Inflammatory macrophage (primary cell): ENCODE measurements at places on chromosomes 13 and 19.
A peak's percentile ranks its signal among the peaks of the same experiment; 100 is the strongest.

- no peak for DNase-seq
Measured at GRCh38 chr13:49958321-49958720, 22.2 kb upstream of the SPRYD7 start.

- DNase-seq, result no peak
Measured at GRCh38 chr13:40187841-40188591, 478.4 kb downstream of the FOXO1 start.

DNA sequence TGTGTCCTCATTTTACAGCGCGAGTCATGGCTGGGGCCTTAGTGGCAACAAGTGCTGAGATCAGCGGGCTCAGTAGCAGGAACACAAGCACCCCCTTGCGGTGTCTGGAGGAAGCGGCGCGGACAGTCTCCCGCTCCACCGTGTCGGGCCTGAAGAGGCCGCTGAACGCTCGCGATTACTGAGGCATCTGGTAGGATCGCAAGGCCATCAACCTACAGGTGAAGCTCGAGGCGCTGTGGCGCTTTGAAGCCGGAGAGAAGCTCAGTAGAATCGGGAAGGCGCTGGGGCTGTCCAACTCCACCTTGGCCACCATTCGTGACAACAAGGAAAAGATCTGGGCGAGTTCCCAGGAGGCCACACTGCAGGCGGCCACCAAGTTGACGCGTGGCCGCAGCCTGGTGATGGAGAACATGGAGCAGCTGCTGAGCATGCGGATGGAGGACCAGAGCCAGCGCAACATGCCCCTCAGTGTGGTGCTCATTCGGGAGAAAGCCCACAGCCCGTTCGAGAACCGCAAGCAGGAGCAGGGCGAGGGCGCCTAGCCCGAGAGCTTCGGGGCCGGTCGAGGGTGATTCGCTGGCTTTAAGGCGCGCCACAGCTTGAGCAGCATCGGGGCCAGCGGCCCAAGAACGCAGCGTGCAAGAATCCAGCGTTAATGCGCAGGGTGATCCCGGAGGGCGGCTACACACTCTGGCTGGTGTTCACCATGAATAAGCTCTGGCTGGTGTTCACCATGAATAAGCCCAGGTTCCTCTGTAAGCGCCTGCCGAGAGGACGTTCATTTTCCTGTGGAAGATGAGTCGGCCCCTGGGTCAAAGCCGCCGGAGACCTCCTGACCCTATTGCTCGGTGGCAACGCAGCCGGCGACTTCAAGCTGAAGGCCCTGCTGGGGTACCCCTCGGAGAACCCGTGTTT is 8.3 kb upstream of the MZF1 start:
- DNase-seq, result peak; percentile 93

- DNase-seq, result no peak
Measured at GRCh38 chr13:46899801-46900200, 2.9 kb upstream of the HTR2A start.

GRCh38 chr19:47323409-47323808 is 8.6 kb upstream of the C5AR2 start:
- no peak for DNase-seq

GRCh38 chr13:29479716-29480492 is 115.6 kb downstream of the SLC7A1 start:
- DNase-seq, result no peak

DNA sequence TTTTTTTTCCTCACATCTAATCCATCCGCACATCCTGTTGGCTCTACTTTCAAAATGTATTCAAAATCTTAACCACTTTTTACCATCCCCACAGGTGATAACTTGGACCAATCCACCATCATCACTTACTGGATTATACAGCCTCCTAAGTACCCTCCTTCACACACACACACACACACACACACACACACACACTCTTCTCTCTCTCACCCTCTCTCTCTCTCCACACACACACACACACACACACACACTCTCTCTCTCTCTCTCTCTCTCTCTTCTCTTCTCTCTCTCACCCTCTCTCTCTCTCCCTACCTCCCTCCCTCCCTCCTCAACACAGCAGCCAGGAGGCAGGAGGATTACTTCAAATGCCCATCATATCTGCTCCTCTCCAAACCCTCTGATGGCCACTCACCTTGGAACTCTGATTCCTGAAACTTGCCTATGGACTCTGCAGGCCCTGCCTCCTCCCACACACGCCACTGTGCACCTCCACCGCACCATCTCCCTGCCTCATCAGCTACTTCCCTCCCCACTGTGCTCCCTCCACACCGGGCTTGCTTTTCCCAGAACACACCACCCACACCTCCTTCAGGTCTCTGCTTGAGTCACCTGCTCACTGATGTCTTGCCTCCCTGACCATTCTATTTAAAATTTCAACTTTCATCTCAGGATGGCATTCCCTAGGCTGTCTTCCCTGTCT is 39.7 kb downstream of the RCBTB2 start:
- DNase-seq, result no peak

- DNase-seq, result no peak
Measured at GRCh38 chr19:10975374-10976130, 14.7 kb downstream of the SMARCA4 start.

DNA sequence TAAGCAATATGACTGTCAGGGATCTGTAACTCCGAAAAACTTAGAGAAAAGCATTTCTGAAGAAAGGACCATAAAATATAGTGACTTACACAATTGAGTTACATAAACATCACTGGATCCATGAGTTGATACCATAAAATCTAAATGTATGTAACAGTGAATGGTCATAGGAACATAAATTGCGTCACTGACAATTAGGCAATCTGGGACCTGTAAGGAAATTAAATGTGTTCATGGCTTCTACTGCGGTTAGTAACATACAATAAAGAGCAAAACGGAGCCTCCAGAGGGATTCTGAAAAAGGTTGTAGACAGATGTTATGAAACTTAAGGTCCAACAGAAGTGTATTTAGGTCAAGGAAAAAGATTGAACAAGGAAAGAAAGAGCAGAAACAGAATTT is 27.1 kb downstream of the POU4F1 start:
- peak; percentile 41 for DNase-seq

DNA sequence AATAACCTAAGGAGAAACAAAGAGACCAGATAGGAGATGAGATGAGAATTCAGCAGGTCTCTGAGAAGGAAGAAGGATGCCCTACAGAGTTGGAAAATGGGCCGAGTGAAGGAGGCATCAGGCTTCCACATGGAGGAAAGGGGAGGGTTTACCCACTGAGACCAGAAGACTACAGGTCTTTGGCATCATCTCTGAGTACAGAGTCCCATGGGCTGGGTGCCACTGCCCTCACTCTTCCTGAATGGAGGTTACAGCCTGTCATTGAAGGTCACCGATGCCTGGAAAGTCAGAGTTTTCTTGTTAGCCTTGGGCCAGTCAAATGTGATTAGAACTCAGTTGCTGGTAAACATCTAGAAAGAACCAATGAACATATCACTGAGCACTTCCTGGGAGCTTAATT is 9.9 kb downstream of the ZNF302 start:
- DNase-seq, result no peak

DNA sequence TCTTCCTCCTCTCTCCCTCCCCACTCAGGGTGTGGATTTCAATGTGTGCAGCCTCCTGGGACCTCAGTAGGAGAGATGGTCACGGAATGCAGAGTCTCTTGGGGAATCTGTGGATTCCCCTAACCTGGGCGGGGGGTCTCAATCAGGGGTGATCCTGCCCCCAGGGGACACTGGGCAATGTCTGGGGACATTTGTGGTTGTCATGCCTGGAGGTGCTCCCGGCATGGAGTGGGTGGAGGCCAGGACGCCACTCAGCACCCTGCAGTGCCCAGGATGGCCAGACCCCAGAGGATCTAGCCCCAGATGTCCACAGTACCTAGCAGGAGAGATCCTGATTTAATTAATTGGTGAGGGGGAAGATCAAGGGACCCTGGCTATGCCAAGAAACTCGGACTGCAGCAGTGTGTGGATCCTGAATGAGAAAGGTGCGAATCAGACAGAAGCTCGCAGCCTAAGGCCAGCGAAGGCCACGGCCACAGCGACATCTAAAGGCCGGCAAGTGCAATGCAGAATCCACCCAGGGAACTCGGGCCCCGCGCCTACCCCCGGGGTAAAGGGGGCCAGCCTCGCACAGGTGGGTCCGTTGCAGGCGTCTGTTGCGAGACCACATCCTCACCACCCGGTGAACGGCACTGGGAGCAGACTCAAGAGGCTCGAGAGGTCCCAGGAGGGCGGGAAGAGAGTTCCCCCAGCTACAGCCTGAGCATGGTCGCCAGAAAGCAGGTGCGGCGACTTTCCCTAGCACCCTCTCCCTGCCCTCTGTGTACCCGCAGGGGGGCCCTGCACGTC is 88.8 kb downstream of the GNG7 start:
- DNase-seq, result no peak

DNA sequence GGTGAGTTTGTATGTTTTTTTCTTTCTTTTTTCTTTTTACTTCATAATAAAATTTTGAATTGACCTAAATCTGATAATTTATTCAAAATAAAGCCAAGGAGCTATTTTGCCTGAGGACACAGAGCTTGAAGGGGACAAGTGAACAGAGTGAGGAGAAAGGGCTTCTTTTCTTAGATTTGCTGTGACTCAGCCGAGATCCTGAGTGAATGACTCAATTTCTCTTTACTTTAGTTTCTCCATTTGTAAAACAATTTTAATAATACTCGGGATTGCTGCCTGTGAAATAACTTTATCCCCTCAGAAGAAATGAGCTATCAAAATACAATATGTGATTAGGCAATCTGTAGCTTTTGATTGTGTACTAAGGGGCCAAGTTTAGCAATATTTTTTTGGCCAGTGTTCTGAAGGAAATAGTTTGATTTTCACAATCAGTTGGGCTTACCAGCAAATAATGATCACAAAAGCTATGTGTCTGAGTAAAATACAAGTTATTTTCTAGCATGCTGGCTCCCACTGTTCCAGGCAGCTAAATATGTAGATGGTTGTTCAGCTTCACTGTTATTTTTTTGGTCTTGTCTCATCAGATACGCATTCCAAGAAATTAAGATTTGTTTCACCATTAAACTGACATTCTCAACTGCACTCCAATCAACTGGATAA is 437.5 kb downstream of the FGF9 start:
- DNase-seq, result no peak

DNA sequence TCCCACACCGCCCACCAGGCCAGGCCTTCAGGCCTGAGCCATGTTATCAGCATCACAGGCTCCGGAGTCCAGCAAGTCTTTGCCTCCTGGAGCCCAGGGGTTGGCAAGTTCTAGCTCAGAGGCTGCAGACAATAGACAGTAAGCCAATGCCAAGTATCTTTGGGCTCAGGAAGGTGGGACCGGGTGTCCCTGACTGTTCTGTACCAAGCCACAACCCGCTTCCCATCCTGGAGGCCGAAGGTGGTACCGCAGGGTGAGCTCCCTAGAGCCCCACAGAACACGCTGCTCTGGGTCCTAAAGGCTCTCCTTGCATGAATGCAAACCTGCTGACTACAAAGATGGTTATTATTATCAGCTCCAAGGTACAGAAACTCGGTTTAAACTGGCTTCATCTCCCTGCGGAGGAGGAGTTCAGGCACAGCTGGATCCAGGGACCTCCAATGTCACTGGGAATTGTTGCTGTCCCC is 5.5 kb upstream of the FSTL3 start:
- DNase-seq, result no peak

DNA sequence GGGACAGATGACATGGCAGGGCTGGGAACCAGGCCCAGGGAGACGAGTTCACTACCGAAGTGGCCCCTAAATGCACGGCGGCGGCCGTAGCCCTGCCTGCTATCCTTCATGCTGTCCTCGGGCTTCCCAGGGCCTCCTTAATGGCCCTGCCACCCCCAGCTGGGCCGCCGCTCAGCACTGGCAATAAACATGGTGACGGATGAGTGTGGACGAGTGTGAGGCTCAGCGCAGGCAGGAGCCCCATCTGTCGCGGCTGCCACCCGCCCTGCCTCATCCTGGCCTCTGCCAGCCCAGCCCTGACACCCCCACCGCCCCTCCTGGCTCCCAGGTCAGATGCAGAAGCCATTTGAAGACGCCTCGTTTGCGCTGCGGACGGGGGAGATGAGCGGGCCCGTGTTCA is 13.6 kb downstream of the PIN1 start:
- no peak for DNase-seq

- DNase-seq, result no peak
Measured at GRCh38 chr13:29281932-29282495, 313.5 kb downstream of the SLC7A1 start.

DNA sequence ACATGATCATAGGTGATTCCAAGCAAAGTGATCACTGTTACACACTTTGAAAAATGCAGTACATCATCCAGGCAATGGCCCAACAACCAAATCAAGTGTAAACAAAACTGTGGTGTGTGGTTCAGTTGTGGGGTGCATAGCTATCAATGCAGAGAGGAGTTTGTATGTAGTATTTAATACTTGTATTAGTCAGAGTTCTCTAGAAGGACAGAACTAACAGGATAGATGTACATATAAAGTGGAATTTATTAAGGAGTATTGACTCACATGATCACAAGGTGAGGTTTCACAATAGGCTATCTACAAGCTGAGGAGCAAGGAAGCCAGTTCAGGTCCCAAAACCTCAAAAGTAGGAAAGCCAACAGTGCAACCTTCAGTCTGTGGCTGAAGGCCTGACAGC is 249.3 kb upstream of the HTR2A start:
- DNase-seq, result no peak

GRCh38 chr13:48901781-48902180 is 73.9 kb upstream of the FNDC3A start:
- DNase-seq, result peak; percentile 81

DNA sequence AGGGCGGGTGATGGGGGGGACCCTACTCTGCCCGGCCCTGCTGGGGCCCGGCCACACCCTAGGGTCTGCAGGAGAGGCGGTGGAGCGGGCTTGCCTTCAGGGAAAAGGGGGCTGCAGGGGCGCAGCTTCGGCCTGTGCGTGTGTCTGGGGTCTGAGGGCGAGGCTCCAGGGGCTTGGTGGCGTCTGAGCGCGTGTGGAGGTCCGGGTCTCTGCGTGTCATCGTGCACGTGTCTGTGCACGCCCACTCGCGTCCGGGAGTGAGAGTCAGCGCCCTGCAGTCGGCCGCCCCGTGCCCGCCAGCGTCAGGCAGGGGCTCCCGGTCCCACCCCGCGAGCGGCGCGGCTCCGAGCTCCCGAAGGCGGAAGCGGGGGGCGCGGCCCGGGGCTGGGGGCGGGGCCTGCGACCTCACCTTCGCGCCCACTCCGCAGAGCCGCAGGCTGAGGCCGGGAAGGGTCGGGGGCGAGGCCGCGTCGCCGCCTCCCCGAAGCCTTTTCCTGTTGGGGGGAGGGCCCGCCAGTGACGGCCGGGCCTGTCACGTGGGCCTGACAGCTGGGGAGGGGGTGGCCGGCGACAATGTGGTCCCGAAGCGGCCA is at the start of gene ARHGAP45:
TSS of gene ARHGAP45 (plus strand) at position 420 of the 593 bp plus-strand sequence. CDS start 239 bp downstream, outside the sequence.
- peak; percentile 78 for DNase-seq

GRCh38 chr19:45010306-45010705 is 9.0 kb downstream of the RELB start:
- DNase-seq, result no peak

- no peak for DNase-seq
Measured at GRCh38 chr13:37446503-37446902, 152.1 kb downstream of the POSTN start.
